T-cell (primary cell): ENCODE measurements at places on chromosomes 3 and 15.

- DNase-seq, result no peak
These were observed 27.9 kb downstream of the MGLL start for GRCh38 chr3:127794402-127794801.

DNA sequence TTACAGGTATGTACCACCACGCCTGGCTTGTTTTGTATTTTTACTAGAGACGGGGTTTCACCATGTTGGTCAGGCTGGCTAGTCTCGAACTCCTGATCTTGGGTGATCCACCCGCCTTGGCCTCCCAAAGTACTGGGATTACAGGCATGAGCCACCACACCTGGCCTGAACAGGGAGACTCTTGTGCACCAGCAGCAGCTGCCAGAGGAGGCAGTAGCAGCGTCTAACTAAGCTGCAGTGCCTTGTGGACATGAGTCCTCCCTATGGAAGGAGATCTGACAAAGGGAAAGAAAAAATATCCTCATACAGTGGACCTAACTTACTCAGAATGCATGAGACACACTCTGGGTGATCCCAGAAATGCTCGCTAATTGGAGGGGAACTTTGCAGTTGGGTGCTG is 36.8 kb upstream of the NEO1 start:
- DNase-seq, result no peak

DNA sequence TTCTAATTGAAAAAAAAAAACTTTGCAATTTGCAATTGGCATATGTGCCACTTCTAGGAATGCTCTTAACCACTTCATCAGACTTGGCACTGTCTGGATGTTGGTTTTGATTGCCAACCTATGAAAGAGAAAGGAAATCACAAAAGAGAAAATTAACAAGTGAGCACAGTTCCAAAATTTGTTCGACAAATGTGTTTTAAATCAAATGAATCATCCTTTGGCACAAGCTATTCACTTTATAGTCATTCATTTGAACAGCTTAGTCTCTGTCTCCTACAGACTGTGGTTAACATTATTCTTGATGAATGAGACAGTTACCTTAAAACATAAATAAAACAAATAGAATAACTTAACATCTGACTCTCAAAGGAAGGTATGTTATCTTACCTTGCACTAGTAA is 265.0 kb downstream of the EPHA3 start:
- no peak for DNase-seq

DNA sequence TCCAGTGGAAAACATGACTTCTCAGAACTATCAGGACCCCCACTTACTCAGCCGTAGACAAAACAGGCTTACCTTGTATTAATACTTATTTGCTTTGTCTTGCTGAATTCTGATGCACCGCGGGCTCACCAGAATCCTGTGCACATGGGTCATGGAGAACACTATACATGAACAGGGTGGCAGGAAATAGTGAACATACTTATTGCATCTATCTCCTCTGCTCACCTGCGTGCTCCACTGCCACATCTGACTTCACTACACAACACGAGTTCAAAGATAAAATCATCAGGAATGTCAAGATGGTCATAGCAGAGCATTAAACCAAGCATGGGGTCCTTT is 10.7 kb upstream of the MAPK6 start:
- DNase-seq, result no peak

DNA sequence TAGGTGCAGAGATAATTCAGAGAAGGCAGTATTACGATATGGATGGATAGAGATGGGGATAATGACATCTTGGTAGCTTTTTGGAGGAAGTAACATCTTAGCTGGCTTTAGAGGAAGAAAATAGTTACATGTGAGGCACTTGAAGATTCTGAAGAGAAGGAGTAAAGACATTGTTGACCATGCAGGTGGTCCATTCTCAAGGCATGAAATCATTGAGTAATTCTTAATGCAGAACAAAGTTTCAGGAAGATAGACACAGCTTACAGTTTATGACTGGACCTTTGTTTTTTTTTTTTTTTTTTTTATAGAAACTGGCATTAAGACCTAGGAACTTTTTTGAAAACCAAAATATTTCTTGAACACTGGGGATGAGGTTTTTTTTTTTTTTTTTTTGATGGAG is 28.2 kb downstream of the MBNL1 start:
- no peak for DNase-seq

DNA sequence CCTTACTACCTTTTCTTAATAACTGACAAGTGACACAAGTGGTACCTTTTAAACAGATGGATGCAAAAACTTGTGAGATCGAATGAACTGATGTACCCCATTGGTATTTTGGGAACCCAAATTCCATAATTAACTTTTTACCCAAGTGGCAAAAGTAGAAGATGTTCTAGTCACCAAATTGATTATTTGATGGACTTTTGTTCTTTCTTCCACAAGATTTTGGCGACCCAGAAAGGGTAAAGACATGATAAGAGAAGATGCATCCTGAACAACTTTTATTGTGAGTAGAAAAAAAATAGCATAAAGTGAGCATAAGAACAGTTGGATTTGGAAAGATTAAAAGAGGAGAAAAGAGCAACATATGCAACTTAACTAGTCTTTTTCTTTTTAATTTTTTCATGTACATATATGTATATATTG is 159.5 kb downstream of the TIGIT start:
- no peak for DNase-seq

- DNase-seq, result no peak
These were observed 387 bp downstream of the GNB4 start for GRCh38 chr3:179450901-179451264.
